ENCODE measurements at places on chromosomes 7 and 10.

GRCh38 chr7:131302446-131302845, 25.2 kb upstream of the MKLN1 start:
- DNase-seq: no peak

DNA sequence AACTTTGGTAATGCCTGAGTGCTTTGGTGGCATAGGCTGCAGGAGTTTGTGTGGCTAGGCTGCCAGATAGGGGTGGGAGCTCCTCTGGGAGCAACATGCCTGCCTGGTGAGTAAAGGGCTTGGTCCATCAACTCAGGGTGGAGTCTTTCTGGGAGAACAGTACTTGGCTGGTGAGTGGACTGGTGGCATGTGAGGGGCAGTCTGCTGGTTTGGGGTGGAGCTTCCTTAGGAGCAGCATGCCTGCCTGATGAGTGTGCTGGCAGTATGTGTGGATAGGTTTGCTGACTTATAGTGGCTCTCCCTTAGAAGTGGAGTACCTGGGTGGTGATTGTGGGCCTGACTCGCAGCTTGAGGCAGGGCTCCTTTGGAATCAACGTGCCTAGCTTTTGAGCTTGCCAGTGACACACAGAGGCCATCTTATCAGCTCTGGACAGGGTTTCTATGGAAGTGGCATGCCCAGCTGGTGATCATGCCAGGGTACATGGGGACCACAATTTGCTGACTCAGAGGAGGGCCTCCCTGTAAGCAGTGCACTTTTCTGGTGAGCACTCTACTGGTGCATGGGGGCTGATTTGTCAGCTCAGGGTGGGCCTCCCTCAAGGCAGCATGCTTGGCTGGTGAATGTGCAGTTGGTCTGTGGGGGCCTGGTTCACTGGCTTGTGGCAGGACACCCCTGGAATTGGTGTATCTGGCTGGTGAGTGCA, 35.0 kb upstream of the SRI start:
- DNase-seq: no peak

DNA sequence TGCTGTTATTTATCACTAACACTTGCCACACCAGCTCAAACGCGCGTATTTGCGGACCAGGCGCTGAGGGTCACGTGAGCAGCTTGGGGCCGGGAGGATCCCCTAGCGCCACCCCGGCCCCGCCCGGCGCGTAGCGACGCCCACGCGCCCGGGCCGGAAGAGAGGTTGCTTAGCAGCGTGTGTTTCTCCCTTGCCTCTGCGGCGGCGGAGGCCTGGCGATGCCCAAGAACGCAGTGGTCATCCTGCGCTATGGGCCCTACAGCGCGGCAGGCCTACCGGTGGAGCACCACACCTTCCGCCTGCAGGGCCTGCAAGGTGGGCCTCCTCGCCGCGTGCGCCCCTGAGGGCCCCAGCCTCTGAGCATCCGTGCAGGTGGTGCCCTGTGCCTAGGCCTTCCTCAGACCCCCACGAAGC, at the start of gene C10orf53:
Gene C10orf53, plus strand, starts transcription at position 172 of the 414 bp plus-strand sequence. Its CDS starts 47 bp downstream, at position 219.
- no peak for DNase-seq

DNA sequence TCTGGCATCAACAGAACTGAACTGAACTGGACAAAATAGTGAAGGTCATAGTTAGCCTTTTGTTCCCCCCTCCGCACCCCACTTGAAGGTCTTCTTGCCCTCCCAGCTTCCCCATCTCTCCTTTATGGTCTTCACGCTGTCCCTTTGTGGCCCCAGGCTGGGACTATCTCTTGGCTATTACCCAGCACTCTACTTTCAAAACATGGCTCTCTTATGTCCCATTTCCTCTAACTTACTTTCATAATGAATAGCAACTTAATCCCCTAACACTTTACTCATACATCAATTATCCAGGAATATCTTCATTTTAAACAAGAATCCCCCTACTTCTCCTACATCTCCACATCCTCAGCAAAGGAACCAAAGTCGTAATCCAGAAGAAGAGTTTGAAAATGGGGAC, 135.3 kb upstream of the ITGB1 start:
- DNase-seq: no peak

DNA sequence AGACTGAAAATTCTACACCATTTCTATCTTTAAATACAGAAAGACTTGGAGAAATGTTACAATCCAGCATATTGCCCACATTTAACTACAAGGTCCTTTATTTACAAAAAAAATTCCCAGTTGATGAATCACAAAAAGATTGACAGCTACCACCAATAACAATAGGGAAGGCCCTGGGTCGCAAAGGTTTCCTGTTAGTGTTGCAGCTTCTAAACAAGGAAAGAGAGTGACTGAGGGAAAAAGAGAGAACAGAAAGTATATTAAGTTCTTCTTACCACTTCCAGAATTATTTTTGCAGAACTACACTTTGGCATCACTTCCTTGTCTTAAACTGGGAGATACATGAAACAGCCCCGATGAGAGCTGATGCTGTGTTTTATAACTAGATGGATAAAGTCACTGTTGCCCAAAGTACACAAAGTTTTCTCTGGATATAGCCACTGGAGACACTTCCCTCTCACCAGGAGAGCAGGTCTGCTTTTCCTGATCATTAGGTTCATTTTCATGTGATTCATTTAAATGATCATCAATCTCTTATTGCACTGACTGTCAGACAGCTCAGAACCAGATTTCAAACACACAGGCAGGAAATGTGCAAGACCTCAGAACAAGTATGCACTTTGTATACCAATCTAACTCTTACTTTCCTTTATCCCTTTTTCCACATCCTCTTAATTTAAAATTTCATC, 57.0 kb downstream of the SHTN1 start:
- DNase-seq: no peak

DNA sequence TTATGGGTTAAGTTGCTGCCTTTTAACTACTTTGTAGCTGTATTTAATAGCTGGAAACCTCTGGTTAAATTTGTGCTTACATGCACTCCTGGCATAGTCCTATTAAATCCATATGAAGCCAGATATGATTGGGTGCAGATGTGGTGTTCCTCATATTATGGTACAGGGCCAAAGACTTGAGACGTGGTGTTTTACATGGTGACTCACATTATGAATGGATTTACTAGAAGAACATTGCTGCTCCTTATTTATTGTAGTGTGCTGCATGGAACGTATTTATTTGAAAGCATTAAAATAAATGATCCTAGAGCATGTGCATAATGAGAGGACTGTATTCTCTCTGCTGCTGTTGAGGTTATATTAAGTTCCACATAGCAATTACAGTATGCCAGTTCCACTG, 224.1 kb downstream of the SLC25A13 start:
- DNase-seq: no peak

DNA sequence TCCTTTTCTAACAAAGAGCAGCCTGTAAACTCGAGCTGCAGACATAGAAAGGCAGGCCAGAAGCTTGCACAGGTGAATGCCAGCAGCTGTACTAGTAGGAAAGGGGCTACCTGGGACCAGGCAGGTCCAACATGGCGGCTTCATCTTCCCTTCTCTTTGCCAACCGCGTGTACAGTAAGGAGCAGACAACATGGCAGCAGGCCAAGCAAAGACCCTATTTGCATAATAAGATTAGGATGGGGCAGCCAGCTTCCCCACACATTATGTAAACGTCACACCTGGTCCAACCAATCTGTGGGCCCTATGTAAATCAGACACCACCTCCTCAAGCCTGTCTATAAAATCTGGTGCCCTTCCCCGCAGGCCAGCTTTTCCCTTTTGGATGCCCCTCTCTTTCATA, 1186.5 kb upstream of the AUTS2 start:
- DNase-seq: no peak

DNA sequence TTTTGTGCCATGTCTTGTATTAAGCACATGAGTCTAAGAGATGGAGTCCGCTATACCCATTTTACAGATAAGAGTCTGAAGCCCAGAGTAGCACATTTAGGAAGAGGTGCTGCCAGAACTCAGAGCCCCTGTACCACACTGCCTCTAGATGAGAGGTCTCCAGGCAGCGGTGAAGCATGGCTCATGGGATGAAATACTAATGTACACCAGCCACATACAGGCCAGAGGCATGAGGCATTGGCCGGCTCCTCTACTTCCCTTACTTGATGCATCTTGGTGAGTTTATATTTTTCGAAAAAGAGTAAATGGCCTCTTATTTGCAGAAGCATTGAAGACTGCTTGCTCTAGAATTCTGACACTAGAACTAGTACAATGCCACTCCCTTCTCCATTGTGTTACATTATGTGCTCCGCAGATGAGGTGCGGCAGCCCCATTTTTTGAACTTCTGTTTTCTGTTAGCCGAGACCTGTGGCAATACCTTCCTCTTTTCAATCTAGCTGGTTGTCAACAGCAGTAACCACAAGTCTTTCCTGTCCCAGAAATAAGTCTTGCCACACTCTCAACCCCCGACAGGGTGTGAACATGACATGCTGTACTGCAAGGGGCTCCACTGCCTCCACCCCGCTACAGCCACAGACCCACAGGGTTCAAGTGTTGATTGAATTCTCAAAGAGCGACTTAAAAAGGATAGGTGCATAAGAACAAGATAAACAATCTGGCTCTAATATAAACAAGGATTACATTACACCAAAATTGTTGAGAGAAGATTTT, 145.3 kb downstream of the CELF2 start:
- DNase-seq: peak; percentile 56

DNA sequence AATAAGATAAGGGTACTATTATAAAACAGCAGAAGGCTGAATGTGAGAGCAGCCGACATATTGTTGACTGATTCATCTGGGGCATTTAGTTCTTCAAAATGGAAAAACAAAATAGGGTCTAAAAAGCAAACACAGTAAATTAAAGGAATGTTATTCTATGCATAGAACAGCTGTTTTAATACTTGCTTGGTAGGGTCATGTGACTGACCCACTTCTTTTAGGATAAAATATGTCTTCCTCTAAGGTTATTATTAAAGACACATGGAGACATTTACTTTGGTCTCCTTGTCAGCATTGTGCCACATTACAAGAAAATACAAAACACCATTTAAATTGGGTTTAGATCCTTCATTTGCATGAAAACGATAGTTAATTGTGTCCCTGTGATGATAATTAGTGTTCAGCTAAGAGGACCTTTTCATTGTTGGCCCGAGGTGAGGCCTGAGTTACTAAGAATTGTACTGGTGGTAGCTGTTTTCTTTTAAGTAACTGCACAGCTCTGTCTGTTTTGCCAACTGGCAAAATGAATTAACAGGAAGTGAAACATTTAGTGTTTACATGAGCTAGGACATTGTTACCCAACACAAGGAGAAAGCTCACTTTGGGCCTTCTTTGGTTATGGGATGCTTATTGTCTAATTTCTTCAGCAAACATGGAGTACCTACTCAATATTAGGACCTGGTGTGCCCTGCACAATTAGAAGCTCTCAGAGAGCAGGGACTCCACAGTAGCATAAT, 764.4 kb downstream of the LRMDA start:
- no peak for DNase-seq

DNA sequence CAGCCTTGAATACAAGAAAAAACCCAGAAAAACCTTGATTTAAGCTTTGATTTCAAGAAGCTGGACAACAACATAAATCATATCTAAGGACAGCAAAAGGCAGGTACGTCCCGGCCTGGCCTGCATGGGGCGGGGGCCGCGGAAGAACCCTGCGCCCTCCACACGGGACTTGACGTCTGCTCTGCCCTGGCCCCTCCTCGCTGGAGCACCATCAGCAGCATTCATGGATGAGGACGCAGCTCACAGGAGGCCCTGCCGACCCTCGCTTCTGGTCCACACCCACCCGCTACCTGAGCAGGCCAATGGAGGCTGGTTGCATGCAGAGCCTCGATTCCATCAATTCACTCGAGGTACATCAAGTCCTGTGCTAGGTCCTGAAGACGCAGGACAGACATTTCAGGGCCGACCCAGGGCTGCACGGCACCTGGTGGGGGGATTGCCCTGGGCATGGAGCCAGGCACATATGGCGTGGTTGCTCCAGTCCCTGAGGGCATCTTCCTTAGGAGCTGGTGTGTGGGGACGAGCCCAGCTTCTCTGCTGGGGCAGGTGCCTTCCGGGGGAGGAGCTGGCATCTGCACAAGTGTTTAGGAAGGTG, 63.1 kb upstream of the NKX6-2 start:
- DNase-seq: peak; percentile 5

- DNase-seq: no peak
These were observed 4.8 kb downstream of the ECHDC3 start for GRCh38 chr10:11746883-11747539.

- DNase-seq: no peak
These were observed 3.9 kb downstream of the OR9A2 start for GRCh38 chr7:143023047-143023446.

DNA sequence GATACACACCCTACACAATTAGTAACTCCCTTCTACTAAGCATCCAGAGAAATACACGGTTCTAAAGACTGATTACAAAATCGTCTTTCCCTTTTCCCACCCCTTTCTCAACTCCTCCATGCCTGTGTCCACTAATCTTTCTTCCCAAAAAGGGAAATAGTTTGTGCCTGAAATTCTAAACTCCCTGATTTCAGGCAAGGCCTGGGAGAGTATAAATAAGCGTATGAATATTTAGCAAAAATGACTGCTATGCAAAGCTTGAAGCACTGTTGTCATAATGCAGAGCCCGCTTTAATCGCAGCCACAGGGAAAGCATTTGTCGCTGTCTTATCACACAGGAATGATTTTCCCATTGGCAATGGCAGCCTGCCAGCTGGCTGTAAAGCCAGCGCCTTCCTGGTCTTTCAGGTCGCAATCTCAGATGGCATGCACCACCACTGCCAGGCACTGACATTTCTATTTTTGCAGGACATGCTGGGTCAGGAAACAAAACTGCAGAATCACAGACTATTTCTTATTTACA, 142.9 kb upstream of the PCGF5 start:
- DNase-seq: no peak

DNA sequence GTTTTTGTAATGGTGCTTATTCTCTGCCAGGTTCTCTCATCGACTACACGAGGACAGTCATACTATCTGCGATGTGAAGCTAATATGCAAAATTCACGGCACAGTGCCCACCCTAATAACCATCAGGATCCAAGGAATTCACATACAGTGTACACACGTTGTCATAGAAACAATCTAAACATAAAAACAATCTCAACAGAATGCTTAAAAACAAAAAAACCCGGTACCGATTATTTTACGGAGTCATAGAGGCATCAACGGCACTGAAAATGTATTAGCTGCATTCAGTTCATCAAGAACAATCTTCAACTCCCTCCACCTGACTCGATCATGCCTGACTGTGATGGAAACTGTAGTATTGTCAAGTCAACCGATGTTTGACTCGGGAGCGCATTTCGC, 628 bp downstream of the MRPS33 start:
- DNase-seq: no peak

DNA sequence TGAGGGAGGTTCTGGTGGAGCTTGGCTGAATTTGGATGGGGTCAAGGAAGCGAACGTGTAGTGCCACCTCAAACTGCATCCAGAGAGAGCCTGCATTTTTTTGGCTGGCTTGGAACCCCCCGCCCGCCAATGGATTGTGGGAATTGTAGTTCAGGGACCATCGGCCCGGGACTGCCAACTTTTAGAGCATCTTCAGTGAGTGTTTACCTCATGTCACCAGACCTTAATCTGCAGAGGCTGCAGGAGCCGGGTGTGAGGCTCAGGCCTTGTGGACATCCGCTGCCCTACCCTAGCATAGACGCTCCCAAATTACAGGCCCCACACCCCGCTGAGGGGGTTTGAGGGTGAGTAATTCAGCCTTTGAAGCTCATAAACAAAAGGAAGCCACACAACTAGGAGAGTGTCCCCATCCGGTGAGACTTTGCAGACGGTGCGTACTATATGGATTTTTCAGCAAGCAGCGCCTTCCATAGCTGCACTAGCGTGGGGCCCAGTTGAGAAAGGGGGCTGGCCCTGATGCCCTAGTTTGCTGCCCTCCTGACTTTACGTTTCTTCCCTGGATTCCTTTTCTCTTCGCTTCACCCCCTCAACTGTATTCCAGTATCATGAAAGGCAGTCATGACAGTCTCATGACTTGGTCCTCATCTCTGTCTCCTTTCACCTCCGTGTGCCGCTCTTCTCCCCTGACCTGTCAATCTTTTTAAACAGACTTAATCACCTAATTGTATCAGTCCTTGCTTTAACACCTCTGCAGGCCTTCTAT, 717 bp downstream of the CNPY4 start:
- DNase-seq: peak; percentile 73
